ENCODE measurements at places on chromosomes 3 and 15. TPM values are rescaled to one million over a fixed set of nuclear protein-coding genes. Genes with fewer than 3 reads are reported as not detected.

- no peak for DNase-seq
These were observed 390.3 kb upstream of the DPH6 start for GRCh38 chr15:35936284-35936683.

DNA sequence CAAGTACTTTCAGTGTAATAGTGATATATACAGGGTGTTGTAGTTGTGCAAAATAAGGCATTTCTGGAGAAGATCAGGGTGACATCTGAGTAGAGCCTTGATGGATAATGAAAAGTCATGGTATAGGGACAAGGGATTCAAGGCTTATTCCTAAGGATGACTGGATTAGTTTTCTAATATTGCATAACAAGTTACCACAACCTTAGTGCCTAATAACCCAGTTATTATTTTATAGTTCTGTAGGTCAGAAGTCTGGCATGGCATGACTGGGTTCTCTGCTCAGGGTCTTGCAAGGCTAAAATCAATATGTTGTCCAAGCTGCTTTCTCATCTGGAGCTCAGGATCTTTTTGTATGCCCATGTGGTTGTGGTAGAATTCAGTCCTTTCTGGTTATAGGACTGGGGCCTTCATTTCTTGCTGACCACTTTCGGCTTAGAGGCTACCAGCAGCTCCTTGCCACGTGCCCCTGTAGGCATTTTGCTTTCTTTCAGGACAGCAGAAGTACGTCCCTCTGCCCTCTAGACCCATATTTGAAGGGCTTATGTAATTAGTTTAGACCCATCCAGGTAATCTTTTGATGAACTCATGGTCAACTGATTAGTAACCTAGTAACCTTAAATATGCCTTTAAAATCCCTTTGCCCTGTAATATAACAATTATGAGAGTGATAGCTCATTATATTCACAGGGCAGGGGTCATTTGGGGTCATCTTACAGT lies 73.2 kb upstream of the LRRFIP2 start:
- no peak for DNase-seq

GABRR3 gene
- not detected for total RNA-seq

GOLGA8K gene
- total RNA-seq, result 6.2 TPM

- no peak for DNase-seq
These were observed 11.9 kb downstream of the TAGLN3 start for GRCh38 chr3:112010636-112011035.

DNA sequence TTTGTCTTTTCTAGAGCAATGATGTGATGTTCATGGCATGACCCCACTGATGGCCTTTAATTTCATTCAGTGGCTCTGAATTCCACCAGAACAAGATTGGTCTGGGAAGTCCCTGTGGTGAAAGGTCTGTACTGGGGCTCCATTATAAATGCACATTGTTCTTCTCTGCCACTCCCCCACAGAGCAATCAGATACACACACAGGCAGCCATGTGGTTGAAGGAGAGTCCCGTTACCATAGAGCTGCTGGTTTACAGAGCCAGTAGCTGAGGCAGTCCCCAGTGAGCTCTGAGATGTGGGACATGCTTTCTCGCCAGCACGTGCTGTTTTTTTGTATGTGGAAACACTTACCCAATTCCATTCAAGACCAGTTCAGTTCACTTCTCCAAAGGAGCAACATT lies 172.7 kb upstream of the TRIM42 start:
- no peak for DNase-seq

DNA sequence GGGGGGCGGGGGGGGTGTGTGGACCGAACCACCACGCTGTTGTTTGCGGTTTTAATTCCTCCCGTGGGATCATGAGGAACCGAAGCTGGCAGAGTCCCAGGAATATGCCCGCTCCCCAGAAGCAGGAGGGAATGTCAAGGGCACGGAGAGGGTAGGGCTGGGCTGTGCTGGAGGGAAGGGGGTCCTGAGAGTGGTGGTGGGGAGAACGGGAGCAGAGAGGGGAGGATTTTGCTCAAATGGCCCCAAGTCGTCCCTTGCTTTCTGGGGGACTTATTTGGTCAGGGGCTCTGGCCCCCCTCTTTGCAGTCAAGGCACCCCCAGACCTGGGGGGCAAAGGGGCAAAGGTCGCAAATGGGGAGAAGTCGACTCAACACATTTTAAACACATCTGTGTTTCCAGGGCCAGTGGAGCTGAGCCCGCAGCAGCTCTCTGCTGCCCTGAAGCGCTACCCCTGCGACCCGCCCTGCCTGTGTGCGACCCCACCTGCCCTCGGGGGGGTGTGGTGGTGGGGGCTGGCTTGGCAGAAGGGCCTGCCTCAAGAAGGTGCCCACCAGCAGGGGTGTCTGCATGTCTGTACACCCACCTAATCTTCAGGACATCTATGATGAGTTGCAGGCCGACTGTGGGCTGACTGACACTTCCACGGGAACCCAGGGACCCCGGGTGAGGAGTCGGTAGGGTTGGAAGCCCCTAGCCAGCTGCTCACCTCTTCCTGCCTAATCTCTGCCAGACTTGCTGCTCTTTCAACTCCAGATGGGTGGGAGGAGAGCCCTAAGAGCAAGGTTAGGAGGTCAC lies 602 bp upstream of the ATP2B2 start:
- no peak for DNase-seq
